Liver (tissue), 10 donors: ENCODE measurements at places on chromosomes 1 and 21. TPM values are rescaled to one million over a fixed set of nuclear protein-coding genes. Genes with fewer than 3 reads are reported as not detected.

- no peaks in the 10 kb centered on the region for H3K27me3 ChIP-seq
- H3K27ac ChIP-seq, result peak within 1 kb of the TSS; percentile 79
- H3K4me1 ChIP-seq, result peaks cover 18% of the 10 kb centered on the region
- peak; percentile 81 for DNase-seq
- H3K36me3 ChIP-seq, result no peaks in the 10 kb centered on the region
These were observed at the start of gene CDC14A for GRCh38 chr1:100352267-100353070. Gene CDC14A (plus strand): TSS chr1:100352506. CDS start chr1:100352955, 449 bp downstream.

The AGT gene
- total RNA-seq, result 1,430 TPM

- no peaks in the 10 kb centered on the region for H3K36me3 ChIP-seq
- no peak overlapping the region for H3K27ac ChIP-seq
- no peaks in the 10 kb centered on the region for H3K27me3 ChIP-seq
These were observed 97.7 kb upstream of the IFFO2 start for GRCh38 chr1:19054216-19054615.

DNA sequence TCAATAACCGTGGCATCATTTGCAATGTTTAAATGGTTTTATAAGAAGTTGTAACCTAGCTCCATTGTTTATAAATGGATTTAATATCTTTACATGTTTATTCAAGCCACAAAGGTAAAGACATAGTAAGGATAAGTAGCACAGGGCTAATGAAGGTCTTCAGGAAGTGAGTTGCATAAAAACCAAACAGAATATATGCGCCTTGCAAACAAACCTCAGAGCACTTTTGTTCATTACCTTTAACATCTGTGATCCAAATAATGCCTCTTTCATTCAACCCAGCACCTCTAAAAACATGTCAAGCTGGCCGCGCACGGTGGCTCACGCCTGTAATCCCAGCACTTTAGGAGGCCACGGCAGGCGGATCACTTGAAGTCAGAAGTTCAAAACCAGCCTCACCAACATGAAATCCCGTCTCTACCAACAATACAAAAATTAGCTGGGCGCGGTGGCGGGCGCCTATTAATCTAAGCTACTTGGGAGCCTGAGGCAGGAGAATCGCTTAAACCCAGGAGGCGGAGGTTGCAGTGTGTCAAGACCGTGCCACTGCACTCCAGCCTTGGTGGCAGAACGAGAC lies 25.3 kb downstream of the BRINP3 start:
- no peaks in the 10 kb centered on the region for H3K4me1 ChIP-seq
- no peaks in the 10 kb centered on the region for H3K36me3 ChIP-seq
- H3K27me3 ChIP-seq, result peaks cover 3% of the 10 kb centered on the region
- no peak overlapping the region for H3K27ac ChIP-seq
- H3K4me3 ChIP-seq, result no peak overlapping the region

The OR6P1 gene
- total RNA-seq, result not detected

DNA sequence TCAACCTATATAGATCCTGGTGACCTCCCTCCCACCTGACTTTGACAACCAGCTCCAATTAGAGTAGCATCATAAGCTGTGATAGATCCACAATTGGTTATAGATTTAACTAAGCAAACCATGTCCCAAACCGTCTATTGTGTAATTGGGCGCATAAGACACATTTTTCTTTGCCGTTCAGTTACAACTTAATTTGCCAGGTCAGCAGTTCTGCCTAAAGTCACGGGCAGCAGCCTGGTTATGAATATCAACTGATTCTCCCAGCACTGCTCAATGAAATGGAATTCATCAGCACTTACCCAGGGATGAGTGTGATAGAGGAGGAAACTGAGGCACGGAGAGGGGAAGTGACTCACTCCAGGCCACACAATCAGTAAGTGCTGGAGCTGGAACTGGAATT lies 73.4 kb downstream of the KLHDC7A start:
- H3K27ac ChIP-seq, result no peak overlapping the region
- H3K27me3 ChIP-seq, result peaks cover 7% of the 10 kb centered on the region
- DNase-seq, result no peak
- no peaks in the 10 kb centered on the region for H3K4me1 ChIP-seq
- no peaks in the 10 kb centered on the region for H3K36me3 ChIP-seq

- DNase-seq, result no peak
- peak overlapping the region; percentile 71 for H3K4me3 ChIP-seq
- H3K27me3 ChIP-seq, result no peaks in the 10 kb centered on the region
- peaks cover 11% of the 10 kb centered on the region for H3K4me1 ChIP-seq
These were observed 1.3 kb downstream of the NADK start for GRCh38 chr1:1776672-1777582.

DNA sequence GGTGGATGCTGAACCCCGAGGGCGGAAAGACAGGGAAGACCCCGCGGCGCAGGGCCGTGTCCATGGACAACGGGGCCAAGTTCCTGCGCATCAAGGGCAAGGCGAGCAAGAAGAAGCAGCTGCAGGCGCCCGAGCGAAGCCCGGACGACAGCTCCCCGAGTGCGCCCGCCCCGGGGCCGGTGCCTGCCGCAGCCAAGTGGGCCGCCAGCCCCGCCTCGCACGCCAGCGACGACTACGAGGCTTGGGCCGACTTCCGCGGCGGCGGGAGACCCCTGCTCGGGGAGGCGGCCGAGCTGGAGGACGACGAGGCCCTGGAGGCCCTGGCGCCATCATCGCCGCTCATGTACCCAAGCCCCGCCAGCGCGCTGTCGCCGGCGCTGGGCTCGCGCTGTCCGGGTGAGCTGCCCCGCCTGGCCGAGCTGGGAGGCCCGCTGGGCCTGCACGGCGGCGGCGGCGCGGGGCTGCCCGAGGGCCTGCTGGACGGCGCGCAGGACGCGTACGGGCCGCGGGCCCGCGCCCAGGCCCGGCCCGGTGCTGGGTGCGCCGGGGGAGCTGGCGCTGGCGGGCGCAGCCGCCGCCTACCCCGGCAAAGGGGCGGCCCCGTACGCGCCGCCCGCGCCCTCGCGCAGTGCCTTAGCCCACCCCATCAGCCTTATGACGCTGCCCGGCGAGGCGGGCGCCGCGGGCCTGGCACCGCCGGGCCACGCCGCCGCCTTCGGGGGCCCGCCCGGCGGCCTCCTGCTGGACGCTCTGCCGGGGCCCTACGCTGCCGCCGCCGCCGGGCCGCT lies 20.7 kb downstream of the FOXO6 start:
- peaks cover 8% of the 10 kb centered on the region for H3K27me3 ChIP-seq
- H3K27ac ChIP-seq, result peak overlapping the region; percentile 14
- no peak for DNase-seq
- H3K36me3 ChIP-seq, result no peaks in the 10 kb centered on the region
- H3K4me1 ChIP-seq, result peaks cover 9% of the 10 kb centered on the region

The OR2L5 gene
- total RNA-seq, result 0.09 TPM

DNA sequence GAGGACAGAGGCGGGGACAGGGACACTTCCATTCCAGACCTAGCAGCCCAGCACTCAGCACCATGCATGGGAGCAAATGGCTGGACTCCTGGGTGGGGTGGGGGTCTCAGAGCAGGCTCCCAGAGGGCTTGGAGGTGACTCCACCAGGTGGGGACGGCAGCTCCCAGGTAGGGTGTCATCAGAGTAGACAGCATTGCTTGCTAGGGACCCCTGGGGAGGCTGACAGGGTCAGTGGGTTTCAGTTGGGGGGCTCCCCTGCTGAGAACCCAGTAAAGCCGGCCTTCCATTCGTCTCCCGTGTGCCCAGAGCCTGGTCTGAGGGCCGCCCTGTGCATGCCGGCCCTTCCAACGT lies 4.8 kb upstream of the GJC2 start:
- H3K27ac ChIP-seq, result no peak overlapping the region
- H3K36me3 ChIP-seq, result peaks cover 11% of the 10 kb centered on the region
- DNase-seq, result no peak
- peaks cover 18% of the 10 kb centered on the region for H3K4me1 ChIP-seq

GRCh38 chr1:18962121-18962721 lies 5.7 kb upstream of the IFFO2 start:
- H3K4me1 ChIP-seq, result peaks cover 6% of the 10 kb centered on the region
- H3K27ac ChIP-seq, result no peak overlapping the region
- no peak overlapping the region for H3K4me3 ChIP-seq
- no peaks in the 10 kb centered on the region for H3K27me3 ChIP-seq

DNA sequence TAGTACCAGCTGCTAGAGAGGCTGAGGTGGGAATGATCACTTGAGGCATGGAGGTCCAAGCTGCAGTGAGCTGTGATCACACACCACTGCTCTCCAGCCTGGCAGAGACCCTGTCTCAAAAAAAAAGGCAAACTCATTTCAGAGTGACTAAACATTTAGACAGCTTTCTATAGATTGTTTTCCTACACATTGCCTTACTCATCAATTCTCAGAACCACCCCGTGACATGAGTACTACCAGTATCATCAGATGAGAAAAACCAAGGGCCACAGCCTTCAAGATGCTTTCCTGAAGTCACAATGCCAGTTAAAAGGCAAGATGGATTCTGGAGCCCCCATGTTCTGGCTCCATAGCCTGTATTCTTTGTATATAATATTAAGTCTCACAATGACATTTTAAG lies 22.4 kb upstream of the SMPDL3B start:
- peaks cover 7% of the 10 kb centered on the region for H3K36me3 ChIP-seq
- no peak overlapping the region for H3K4me3 ChIP-seq
- H3K4me1 ChIP-seq, result no peaks in the 10 kb centered on the region
- no peak for DNase-seq
- H3K27ac ChIP-seq, result no peak overlapping the region

DNA sequence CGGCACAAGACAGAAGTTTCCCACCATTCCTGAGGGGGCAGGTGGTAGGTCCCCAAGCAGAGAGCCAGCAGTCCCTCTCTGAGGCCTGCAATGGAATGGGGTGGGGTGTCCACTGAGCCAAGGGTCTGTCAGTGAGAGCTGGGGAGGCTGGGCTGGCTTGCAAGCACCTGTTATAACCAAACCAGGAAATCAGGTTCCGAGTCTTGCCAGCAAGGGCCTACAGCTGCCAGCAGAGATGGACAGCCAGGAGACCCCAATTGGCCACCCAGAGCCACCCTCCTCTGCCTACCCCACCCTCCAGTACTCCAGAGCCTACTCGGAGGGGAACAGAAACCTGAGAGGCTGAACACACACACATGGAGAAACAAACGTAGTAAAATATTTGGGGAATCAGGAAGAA lies 32.2 kb downstream of the PSEN2 start:
- no peaks in the 10 kb centered on the region for H3K27me3 ChIP-seq
- no peak overlapping the region for H3K27ac ChIP-seq
- no peak for DNase-seq
- H3K4me1 ChIP-seq, result no peaks in the 10 kb centered on the region
- no peak overlapping the region for H3K4me3 ChIP-seq

The ADGRL2 gene
- 37.9 TPM for total RNA-seq

- H3K4me1 ChIP-seq, result no peaks in the 10 kb centered on the region
- no peak overlapping the region for H3K27ac ChIP-seq
- peaks cover 2% of the 10 kb centered on the region for H3K36me3 ChIP-seq
- DNase-seq, result no peak
- H3K27me3 ChIP-seq, result no peaks in the 10 kb centered on the region
- H3K4me3 ChIP-seq, result no peak overlapping the region
These were observed 36.2 kb downstream of the CAMSAP2 start for GRCh38 chr1:200774735-200775444.

- no peaks in the 10 kb centered on the region for H3K27me3 ChIP-seq
- no peak overlapping the region for H3K27ac ChIP-seq
- no peaks in the 10 kb centered on the region for H3K36me3 ChIP-seq
These were observed 8.8 kb downstream of the PGLYRP4 start for GRCh38 chr1:153339802-153340201.

The NTMT2 gene
- not detected for total RNA-seq

GRCh38 chr1:222034790-222035189 lies 292.9 kb upstream of the DUSP10 start:
- H3K36me3 ChIP-seq, result no peaks in the 10 kb centered on the region
- DNase-seq, result no peak
- no peaks in the 10 kb centered on the region for H3K27me3 ChIP-seq
- no peaks in the 10 kb centered on the region for H3K4me1 ChIP-seq

DNA sequence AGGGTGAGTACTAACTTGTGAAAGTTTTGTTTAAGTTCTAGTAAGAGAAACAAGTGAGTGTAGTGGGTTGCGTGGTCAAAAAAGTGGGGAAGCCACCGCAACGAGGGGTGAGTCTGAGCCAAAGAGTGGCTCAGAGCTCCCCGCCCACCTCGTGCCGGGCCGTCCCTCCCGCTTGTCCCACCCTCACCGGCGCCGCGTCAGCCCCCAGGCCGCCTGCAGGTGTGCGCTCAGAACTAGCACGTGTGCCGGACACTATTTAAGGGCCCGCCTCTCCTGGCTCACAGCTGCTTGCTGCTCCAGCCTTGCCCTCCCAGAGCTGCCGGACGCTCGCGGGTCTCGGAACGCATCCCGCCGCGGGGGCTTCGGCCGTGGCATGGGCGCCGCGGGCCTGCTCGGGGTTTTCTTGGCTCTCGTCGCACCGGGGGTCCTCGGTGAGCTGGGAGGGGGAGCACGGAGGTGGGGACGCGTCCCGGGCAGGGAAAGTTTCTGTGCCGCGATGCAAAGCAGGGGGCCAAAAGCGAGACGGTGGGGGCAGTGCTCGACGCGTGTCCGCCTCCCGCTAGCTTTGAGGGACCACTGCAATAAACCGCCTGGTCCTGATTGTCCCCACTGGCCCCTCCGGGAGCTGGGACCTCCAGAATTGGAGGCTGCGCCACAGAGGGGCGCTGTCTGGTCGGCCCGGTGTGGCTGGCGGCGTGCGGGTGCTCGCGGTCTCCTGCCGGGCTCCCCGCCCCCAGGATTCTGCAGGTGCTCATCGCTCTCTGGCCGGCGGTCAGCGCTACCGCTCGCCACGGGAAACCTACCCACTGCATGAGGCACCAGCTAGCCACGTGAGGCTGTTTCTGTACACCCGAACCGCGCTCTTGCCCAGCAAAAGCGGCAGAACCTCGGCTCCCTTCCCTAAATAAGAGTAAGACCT lies at the start of gene CR2:
Gene CR2, plus strand, starts transcription at position 283 of the 919 bp plus-strand sequence. Its CDS starts 91 bp downstream, at position 374.
- no peaks in the 10 kb centered on the region for H3K36me3 ChIP-seq
- H3K27ac ChIP-seq, result no peak within 1 kb of the TSS

DNA sequence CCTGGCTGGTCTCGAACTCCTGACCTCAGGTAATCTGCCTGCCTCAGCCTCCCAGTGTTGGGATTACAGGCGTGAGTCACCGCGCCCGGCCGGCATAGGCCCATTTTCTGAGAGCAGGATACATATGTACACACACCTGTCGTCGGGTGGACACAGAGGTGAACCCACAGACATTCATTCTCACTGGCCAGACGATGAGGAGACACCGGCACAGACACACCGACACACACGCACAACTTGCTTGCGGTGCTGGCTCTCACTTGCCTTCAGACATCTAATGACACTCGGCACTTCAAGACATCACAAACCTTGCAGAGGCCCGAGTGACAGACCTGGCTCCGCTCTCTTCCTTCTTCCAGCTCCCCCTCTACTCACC lies 579 bp downstream of the PTCH2 start:
- no peak overlapping the region for H3K27ac ChIP-seq
- no peak for DNase-seq
- H3K27me3 ChIP-seq, result no peaks in the 10 kb centered on the region
- H3K36me3 ChIP-seq, result no peaks in the 10 kb centered on the region
- peaks cover 5% of the 10 kb centered on the region for H3K4me1 ChIP-seq
- peak overlapping the region; percentile 45 for H3K4me3 ChIP-seq

- H3K36me3 ChIP-seq, result peaks cover 2% of the 10 kb centered on the region
- no peaks in the 10 kb centered on the region for H3K27me3 ChIP-seq
- H3K4me1 ChIP-seq, result no peaks in the 10 kb centered on the region
- H3K4me3 ChIP-seq, result no peak overlapping the region
- H3K27ac ChIP-seq, result no peak overlapping the region
These were observed 81.8 kb downstream of the KIAA0319L start for GRCh38 chr1:35475356-35475755.
